ENCODE measurements at places on chromosomes 13 and 19.

DNA sequence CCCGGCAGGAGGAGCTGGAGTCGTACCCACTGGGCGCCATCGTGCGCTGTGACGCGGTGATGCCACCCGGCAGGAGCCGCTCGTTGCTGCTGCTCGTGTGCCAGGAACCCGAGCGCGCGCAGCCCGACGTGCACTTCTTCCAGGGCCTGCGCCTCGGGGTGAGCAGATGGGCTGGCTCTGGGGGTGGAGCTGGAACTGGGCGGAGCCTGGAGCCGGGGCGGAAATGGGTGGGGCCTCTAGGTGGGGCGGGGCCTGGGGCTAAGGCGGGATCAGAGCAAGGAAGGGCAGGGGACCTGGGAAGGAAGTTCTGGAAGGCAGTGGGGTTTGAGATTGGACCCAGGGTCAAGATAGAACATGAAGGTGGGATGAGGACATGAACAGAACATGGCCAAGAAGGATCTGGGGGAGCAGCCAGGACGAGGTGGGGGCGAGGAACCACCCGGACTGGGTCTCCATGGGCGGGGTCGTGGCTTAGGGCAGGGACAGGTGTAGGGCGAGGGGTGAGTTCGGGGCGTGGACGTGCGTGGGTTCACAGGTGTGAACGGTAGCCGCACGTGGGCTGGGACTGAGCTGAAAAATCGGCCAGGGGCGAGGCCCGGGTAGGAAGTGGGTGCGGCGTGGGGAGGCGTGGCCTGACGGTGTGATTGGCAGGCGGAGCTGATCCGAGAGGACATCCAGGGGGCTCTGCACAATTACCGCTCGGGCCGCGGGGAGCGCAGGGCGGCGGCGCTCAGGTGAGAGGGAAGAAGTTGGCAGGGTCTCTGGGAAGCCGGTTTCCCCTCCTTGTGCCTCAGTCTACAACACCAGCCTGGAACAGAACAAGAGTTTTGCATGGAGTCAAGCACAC, 4.7 kb downstream of the EPS8L1 start:
- DNase-seq: peak; percentile 46

DNA sequence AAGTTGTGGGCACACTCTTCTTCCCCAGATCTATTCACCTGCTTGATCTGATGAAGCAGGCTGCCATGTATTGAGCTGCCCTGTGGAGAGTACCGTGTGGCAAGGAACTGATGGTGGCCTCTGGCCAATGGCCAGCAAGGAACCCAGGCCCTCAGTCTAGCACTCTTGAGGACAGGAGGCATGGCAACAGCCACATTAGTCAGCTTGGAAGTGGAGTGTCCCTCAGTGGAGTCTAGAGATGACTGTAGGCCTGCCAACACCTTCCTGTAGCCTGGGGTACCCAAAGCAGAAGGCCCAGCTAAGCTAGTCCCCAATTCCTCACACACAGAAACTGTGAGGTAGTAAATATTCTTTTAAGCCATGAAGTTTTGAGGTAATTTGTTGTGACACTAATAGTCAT, 412.5 kb downstream of the DACH1 start:
- no peak for DNase-seq

- no peak for DNase-seq
Measured at GRCh38 chr13:34243403-34243802, 425.5 kb downstream of the RFC3 start.

- DNase-seq: no peak
Measured at GRCh38 chr19:12055784-12056183, 3.0 kb upstream of the ZNF878 start.

GRCh38 chr19:16473875-16474392, 2.2 kb upstream of the EPS15L1 start:
- no peak for DNase-seq

DNA sequence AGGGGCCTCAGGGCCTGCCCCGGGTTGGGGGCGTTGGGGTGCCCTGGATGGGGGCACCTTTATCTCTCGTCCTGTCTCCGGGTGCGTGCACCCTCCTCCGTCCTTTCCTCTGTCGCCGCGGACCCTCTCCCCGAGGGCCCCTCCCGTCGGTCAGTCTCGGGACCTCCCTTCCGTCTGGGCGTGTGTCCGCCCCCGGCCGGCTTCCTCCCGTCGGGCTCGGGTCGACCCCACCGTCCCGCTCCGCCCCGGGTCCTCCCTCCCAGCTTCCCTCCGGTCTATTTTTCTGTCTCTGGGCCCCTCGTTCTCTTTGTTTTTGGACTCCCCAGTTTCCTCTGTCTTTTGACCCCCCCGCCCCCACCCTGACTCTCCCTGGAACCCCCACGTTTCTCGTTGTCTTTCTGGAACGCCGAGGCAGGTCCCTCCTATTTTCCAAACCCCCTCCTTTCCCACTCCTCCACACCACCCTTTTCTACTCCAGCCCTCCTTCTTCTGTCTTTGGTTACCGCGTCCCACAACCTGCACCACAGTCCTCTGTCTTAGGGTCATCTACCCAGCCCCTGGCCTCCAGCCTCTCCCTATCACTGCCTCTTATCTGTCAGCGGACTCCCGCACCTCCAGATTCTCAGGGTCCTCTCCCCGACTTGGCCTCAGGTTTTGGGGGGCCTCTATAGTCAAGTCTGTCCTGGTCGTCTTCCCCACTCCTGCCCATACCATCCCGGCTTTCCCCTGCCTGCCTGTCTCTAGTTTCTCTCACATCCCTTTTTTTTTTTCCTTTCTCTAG, 757 bp downstream of the EGLN2 start:
- no peak for DNase-seq

GRCh38 chr19:52922841-52923777, at the start of gene ZNF888:
ZNF888 (minus strand) TSS chr19:52923428; CDS start chr19:52917873, 5,555 bp downstream.
- DNase-seq: peak; percentile 90

- no peak for DNase-seq
Measured at GRCh38 chr19:10612499-10613119, 12.7 kb upstream of the SLC44A2 start.

DNA sequence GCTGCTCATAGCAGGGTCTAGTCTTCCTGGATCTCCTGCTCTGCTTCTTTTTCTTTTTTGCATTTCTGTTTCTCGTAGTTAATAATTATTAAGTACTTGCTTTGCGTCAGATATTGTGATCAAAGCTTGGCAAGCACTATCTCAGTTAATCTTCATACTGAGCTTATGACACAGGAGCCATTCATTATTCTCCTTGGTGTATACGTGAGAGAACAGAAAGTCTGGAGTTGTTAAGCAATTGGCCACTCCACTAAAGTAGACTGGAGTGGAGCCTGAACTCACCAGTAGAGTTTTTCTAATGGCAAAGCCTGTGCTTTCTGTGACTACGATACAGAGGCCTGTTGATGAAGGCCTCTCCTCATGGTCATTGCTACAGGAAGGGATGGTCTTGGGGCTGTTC, 285.9 kb downstream of the RFC3 start:
- no peak for DNase-seq

DNA sequence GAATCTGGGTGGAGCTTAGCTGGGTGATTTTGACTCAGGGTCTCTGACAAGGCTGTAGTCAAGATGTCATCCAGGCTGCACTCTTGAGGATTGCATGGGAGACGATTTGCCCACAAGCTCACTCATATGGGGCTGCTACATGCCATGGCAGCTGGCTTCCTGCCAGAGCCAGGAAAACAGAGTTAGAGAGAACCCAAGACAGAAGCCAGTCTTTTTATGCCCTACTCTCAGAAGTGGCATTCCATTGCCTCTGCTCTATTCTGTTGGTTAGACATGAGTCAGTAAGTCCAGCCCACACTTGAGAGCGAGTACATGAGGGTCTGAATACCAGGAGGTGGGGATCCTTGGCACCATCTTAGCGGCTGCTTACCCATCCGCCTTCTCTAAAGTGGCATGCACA, 9.5 kb downstream of the POLR1D start:
- no peak for DNase-seq

DNA sequence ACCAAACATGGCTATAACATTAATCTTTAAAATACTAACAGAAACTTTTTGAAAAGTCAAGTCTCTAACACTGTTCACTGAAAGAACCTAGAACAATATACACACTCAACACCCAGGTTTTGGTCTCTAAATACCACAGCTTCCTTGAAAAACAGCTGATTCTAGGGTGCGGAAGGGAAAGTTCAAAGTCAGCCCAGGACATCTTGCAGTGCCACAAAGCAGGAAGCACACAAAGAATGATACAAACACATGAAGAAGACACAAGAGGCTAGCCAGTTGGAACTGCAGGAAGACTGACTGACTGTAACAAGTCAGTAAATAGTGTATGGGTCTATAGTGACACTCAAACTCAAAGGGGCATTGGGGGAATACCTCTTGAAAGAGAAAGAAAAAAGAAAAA, 4.6 kb downstream of the DEDD2 start:
- no peak for DNase-seq

- no peak for DNase-seq
Measured at GRCh38 chr13:50421473-50422130, 406.4 kb downstream of the KCNRG start.

DNA sequence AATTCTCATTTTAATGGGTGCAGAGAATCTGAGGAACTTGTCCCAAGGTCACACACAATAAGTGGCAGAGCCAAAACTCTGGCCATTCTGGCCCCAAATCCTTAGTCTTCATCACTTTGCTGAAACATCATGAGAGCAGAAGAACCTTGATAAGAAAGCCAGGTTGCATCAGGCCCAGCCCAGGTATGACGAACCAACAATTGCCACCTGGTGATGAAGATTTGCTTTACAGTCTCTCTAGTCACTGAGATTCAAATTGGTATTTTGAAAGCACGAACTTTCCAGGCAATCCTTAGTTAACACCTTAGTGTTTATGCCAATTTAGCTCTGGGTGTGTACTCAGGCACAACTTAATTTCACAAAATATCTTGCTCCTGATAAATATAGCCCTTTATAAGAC, 502.7 kb upstream of the HTR2A start:
- no peak for DNase-seq

DNA sequence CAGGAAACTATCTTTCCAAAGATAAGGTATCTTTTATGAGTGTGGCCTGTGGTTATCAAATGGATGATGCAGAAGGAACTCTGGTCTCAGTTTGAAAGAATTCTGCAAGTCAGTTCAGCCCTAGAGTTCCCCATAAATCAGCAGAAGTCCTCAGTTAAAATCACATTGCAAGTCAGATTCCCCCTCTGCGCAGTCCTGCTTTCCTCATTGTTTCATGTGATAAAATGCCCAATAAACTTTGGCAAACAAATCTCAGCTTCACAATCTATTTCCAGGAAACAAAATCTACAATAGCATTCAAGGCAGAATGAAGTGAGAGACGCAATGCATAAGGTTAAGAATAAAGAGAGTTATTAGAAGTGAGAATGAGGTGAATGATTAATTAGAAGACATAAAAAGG, 216.3 kb upstream of the KLHL1 start:
- no peak for DNase-seq

GRCh38 chr13:94827566-94827965, 115.2 kb upstream of the SOX21 start:
- no peak for DNase-seq

DNA sequence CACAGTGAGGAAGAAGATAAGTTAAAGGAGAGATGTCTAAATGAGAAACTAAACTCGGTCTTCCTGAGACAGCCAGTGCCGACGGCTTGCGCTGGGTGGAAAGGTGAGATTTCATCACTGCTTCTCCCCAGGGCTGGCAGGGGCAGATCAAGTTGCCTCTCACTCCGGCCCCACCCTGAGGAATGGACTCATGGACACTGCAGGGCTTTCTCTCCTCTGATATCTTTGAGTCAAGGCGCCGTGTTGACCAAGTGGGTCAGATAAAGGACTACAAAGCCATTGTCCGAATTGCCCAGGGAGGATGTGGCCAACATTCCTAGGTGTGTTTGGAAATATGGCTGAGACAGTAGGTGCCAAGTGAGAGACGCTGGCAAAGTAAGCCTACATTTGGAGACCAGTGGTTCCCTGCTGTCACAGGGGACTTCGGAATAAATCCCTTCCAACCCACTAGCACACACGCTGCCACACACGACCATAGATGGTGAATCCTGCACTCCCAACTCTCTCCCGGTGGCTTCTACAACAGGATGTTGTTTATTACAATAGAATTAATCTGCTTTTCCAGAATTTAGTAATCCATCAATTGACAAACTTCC, 156.5 kb upstream of the TSC22D1 start:
- no peak for DNase-seq

DNA sequence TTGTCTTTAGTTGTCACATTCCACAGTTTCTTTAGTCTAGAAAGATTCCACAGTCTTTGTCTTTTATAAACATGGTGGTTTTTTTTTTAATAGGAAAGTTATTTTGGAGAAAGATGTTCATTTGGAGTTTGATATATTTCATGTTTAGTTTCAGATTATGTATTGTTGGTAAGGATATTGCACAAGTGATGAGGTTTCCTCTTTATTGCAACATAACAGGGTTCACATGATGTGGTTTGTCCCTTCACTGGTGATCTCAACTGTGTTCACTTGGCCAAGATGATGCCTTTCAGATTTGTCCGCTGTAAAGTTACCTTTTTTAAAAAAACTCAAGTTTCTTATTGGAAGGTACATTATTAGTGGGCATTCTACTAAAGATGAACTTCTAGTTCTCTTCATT, 3.2 kb downstream of the ZNF230 start:
- DNase-seq: no peak

DNA sequence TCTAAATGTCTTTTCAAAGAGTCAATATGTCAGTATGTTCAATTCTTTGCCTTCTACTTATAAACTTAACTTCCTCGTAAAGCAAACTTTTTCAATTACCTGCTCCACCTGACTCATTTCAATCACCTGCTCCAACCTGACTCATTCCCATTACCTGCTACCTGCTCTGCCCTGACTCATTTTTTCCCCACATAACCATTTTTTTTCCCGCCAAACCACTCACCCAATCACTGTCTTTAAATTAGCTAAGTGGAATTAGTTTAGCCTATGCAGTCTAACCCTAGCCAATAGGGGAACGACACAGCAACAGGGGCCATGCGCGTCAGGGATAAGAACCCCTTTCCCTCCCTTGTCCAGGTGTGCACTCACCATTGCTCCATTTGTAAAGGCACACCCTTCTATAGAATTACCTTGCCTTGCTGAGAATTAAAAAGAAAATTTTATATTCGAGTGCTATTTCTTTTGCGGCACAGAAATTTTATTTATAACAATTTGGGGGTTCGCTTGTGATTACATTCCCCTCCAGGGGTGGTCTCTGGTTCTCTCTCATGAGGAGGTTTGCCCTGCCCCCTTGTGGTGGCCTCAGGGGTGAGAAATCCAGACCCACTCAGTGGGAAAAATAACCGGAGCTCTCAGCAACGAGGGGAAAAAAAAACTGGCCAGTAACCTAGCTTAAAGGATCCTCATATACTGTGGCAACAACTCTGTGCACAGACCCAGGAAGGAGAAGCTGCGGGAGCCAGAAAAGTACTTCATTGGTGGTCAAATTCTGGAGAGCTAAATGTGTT, 193.1 kb downstream of the ZNF486 start:
- no peak for DNase-seq

GRCh38 chr13:79108914-79109643, 297.0 kb downstream of the RBM26 start:
- DNase-seq: no peak

GRCh38 chr19:33199441-33200265, 5.5 kb downstream of the LRP3 start:
- no peak for DNase-seq

Measured in CD8-positive, alpha-beta T cell (primary cell).